ENCODE measurements at places on chromosomes 2 and 18.
A peak's percentile ranks its signal among the peaks of the same experiment; 100 is the strongest.

GRCh38 chr18:24187049-24187448 is 48.2 kb downstream of the CABYR start:
- no peak for DNase-seq

DNA sequence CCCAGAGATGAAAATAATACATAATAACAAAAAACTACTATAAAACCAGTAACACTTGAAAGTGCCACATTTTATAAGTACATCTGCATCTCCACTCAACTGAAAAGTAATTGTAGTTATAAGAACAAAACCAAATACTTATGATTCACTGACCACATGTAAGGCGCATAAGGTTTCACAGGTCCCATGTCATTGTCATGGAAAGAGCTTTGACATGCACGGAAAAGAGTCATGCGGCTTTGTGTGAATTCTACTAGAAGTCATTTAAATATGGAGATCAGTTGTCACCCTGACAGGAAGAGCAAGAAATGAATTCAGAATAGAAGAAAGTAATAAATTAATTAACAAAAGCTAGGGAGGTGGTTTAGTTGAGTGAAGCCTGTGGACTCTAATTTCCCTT is 459.1 kb downstream of the CDH2 start:
- no peak for DNase-seq

- DNase-seq = no peak
These were observed 35.7 kb downstream of the REEP1 start for GRCh38 chr2:86301711-86302202.

DNA sequence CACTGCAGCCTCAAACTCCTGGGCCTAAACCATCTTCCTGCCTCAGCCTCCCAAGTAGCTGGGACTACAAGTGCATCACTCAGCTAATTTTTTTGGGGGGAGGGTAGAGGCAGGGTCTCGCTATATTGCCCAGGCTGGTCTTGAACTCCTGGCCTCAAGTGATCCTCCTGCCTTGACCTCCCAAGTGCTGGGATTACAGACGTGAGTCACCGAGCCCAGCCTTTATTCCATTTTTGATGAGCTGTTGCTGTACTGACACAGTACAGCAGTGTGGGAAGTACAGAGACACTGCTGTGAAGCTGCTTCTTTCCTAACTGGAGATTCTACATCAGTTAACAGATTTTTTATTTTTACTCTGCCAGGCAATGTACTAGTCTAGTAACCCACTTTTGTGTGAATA is 18.8 kb downstream of the PTRHD1 start:
- DNase-seq = no peak

- no peak for DNase-seq
These were observed 60.9 kb downstream of the AAK1 start for GRCh38 chr2:69582582-69583176.

DNA sequence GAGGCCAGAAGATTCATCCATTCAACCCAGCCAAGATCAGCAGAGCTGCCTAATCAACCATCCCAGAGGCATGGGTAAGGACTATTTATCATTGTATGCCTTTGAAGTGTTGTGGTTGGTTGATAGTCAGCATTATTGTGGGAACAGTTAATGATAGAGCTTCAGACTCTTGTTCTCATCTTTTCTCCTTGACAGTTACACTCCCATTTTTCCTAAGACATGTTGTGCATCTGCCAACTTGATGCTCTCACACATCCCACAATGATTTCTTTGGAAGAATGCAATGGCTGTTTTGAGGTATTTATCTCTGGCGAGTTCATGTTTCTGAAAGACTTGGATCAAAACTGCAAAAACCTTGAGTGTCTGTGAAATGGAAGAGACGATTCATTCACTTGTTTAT is 55.4 kb downstream of the FASTKD2 start:
- DNase-seq = no peak

- no peak for DNase-seq
These were observed 269.7 kb upstream of the THSD7B start for GRCh38 chr2:136495636-136496035.

DNA sequence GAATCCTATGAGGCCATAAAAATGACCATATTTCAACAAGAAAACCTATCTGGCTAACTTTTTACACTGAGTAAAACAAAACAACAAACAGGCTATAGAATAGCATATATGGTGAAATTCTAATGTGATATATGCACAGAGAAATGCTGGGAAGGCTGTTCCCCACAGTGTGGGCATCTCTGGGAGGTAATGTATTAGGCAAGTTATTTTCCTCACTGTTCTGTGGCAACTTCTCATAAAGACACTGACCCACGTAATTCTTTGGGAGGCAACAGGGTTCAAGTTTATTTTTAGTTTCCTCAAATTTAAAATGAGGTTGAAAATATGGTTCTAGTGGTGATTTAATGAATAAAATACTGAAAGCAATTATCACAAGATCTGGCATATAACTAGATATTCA is 46.7 kb downstream of the RNU4ATAC start:
- DNase-seq = no peak

GRCh38 chr2:113116100-113116958 is 11.1 kb upstream of the IL1RN start:
- no peak for DNase-seq

GRCh38 chr18:5998166-5998881 is 103.0 kb upstream of the TMEM200C start:
- no peak for DNase-seq

DNA sequence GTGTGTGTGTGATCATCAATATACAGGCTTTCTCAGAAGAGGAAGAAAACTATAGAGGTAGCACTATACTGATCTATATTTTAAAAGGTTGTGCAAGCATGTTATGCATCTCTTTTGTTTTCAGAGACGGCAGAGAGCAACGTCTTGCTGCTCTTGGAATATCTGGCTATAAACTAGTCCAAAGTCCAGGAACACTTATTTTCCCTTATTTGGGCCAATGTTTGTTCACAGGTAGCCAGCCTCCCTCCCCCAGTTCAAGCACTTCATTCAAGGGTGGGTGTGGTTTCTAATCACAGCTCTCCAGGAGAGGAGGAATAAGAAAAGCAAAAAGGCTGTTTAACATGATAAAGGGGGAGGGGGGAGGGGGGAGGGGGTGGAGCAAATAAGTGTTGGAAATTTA is 4.2 kb downstream of the FZD5 start:
- DNase-seq = no peak

- DNase-seq = no peak
These were observed 109.1 kb upstream of the CYP1B1 start for GRCh38 chr2:38185012-38185491.

DNA sequence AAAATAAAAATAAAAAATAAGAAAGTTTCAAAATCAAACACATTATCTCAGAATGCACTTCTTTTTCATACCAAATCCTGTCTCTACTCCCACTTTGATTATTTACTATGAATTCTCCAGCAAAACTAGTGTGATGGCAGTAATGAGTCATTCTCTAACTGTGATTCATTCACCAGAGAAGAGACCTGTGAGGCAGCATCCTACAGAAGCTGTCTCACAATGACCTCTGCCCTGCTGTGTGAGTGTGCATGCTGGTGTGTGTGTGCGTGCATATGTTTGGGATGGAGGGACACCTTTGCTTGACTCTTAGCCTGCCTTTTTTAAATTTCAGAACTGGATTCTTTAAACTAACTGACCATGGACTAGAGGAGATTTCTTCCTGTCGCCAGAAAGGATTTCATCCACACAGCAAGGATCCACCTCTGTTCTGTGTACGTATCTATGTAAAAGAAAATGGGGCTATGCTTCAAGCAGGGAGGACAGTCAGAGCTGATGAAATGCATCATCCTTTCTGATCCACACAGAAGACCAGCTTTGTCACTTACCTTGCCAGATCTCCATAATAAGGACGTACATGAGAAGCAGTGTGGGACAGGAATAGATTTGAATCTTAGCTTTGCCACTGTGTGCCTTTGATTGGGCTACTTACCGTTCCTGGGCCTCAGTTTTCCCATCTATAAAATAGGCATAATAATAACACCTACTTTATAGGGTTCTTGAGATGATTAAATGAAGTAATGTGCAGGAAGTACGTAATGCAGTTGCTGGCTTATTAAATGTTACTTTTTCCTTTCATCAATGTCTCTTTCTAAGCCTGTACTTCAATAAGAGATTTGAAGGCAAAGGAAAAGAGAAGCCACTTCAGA is 31.2 kb downstream of the STAMBP start:
- peak; percentile 38 for DNase-seq

DNA sequence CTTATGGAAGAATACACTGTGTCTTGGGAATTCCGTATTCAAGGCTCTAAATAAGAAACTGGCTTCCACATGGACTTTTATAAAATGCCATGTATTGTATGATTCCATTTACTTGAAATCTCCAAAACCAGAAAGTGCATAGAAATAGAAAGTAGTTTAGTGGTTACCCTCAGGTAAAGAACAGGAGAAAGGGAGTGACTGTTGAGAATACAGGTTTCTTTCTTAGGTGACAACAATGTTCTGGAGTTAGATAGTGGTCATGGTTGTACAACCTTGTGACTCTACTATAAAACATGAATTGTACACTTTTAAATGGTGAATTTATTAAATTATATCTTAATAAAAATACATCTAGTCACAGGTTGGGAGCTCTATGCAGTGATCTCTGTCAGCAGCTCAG is 481.8 kb downstream of the SPAG16 start:
- no peak for DNase-seq

DNA sequence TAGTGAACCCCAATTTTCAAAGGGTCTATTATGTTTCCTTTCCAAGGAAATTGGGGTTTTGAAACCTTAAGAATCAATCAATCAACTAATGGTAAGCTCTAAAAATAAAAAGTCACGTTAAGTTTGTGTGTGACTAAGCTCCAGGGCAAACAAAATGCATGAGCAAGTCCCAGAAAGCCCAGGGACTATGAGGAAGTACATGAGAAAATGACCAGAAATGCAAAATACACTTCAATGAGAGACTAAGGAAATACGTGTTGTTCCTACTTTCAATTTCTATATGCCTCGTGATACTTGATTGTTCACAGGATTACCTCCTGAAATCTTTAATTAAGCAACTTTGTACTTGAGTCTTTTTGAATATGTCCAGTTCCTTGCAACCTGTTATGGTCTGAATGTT is 684.4 kb upstream of the SYT4 start:
- no peak for DNase-seq

DNA sequence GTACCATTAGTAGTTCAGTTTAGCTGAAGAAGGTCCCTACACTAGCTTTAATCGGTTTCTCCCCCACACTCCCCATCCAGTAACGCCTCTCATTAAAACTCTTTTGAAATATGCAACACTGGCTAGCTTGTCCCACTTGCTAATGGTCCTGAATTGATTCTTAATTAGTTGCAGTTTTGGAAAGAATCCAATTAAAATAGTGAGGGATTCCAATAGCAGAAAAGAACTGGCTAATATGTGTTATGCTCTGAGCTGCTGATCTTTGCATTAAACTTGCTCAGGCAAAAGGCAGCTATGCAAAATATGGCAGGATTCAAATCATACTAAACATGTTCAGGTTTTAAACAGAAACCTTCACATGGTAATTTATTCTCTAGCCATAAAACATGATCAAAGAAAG is 252.5 kb upstream of the HNRNPA3 start:
- no peak for DNase-seq
